H9 (cell line): ENCODE measurements at places on chromosomes 6 and 20. TPM values are rescaled to one million over a fixed set of nuclear protein-coding genes. Genes with fewer than 3 reads are reported as not detected.
A peak's percentile ranks its signal among the peaks of the same experiment; 100 is the strongest.

GRCh38 chr20:59062081-59062480, 19.5 kb upstream of the PRELID3B start:
- DNase-seq: no peak

GRCh38 chr6:131469130-131469529, 103.9 kb upstream of the ARG1 start:
- DNase-seq: no peak

GRCh38 chr6:44034391-44034861, 92.8 kb downstream of the MRPL14 start:
- no peak for DNase-seq

- no peak for DNase-seq
Observed at GRCh38 chr20:10063482-10063881, 28.7 kb downstream of the ANKEF1 start.

DNA sequence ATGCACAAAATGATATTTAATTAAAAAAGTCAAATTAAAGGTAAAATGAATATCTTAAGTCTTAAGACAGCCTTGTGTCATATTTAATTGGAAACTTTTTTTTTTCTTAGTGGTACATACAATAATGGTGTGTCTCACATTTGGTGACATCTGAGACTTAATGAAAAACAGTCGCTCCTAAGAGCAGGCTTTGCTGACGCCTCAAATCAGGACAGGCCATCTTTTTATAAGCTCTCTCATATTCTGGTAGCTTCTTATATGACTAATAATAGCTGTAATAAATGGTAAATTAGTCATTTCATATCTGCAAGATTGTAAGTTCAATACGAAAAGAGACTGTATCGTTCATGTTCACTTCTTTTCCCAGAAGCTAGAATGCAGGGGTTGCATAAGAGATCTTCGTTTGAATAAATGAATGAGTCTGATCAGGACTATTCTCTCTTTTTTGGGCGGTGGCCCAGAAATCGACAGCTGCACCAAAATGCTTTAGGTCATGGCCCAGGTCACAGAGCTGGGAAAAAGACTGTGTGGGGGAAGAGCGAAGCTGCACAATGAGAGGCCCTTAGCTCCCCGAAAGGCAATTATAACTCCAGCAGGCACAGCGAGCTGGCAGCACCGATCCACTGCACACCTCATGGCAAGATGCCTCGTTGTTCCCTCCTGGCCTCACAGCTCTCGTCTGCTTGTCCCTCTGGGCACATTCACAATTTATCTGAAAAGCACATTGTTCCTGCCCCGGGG, 69.4 kb downstream of the NRN1 start:
- DNase-seq: no peak

DNA sequence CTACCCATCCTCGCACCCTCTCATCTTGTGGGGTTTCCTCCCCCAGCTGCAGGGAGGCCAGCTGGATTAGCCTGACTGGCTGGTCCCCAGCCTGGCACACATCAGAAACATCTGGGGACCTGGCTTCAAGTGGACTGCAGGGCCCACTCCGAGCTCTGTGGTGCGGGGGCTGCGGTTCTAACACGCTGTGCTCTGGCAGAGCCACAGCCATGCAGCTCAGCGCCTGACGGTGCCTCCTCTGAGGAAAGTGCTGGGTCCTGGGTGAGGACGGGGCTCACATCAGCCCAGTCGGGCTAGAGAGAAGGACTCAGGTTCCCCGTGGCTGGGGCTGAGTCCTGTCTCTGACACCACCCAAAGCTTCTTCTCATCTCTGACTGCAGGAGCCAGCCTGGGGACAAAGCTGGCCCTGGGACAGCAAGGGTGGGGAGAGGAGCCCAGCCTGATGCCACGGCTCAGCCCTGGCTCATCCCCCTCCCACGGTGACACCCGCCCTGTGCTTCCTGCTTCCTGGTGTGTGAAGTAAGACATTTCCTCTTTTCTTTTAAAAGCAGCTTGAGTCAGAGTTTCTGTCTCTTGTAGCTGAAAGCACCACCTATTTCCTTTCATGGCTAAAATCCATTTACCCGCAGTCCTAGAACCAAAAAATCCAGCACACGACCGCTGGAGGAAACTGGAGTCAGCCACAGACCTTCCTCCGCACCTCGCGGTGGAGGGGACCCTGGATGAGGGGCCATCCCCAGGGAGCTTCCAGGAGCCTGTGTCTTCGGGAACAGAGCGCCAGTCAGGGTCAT, 127.4 kb upstream of the AFDN start:
- no peak for DNase-seq

GRCh38 chr6:52049252-52050050, 38.0 kb downstream of the PKHD1 start:
- DNase-seq: no peak

DNA sequence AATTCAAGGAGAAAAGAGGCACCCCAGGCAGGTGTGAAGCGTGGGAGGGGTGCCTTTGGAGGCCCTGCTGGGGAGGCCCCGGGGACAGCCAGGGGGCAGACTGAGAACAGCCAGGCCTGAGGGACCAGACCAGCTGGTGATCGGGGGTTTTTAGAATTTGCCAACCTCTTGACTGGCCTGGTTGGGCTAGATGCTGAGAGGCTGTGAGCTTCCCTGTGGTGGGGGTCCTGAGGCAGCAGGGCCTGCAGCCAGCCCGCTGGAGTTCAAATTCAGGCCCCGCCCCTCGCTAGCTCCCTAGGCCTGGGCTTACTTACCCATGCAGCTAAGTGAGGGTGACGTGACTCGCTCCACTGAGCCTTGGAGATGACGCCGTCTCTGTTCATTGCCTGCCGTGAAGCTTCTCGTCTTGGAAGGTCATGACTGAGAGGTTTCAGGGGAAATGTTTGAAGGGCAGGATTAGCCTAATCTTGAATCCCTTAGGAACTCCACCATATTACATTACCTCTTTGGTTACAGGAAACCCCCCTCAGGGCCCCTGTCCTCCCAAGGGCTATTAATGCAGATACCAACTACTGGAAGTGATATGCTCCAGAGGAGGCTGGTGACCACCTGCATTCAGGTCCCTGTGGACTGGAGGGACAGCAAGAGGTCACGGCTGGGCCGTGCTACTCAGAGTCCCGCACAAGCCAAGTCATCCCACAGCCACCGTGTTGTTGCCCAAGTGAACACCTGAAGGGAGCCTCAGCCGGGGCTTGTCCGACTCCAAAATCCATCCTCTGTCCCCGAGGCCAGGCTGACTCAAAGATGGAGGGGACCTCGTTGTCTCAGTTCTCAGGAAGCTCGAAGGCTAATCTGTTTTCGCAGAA, 73.9 kb upstream of the DUSP22 start:
- DNase-seq: no peak

DNA sequence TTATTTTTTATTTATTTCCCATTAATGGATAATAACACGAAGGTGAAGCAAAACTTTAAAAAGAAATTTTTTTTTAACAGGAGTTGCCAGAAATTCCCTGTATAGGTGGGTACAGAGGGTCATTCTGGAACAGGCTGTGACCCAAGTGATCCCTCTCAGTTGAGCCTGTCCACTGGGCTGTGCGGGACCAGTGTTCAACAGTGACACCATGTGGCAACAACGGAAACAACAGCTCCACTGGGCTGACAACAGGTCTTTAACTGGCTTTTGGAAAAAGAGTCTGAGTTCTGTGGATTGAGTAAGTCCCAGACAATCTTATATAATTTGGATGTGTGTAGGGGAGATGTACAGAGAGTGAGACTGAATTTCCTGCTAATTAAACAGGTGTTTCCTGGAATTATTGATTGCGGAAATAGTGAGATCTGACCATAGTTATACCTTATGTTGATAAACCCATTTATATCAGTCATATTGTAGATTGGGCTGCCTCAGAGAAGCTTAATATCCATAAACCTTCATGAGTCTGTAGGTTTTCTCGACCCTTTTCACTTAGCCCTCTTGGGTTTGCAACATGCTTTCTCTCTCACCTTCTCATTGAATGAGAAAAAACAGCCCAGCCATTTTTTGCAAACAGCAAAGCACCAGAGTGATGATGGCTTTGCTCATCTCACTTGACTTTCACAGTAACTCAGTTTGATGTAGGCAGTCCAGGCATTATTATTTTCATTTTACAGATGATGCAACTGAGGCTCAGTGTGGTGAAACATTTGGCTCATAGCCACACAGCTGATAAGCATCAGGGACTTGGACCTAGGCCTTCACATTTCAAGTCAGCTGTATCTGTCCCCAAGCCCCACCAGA, 17.5 kb downstream of the KIAA1755 start:
- peak; percentile 44 for DNase-seq

- no peak for DNase-seq
Observed at GRCh38 chr20:15056246-15056645, 718.8 kb upstream of the FLRT3 start.

GRCh38 chr6:111631903-111632460, 26.3 kb upstream of the TRAF3IP2 start:
- peak; percentile 66 for DNase-seq

GRCh38 chr20:41034239-41034638, 5.6 kb downstream of the TOP1 start:
- no peak for DNase-seq

- no peak for DNase-seq
Observed at GRCh38 chr6:47203938-47204611, 105.6 kb downstream of the TNFRSF21 start.

DNA sequence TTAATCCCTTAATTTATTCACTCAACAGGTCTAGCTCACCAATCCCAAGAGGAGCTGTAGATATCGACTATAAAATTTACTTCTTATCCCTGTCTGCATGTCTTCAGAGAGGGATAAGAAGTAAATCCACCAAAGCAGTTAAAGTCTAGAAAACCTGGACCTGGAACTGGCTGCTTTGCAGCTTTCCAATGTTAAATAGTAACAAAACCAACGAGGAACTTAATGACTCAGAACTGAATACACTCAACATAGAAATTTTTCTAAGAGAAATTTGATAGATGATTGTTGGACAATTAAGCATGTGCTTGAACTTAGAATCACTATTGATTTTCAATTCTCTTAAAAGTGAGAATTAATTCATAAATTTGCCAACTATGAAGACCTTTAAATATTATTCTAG, 11.5 kb upstream of the TMEM244 start:
- no peak for DNase-seq

DNA sequence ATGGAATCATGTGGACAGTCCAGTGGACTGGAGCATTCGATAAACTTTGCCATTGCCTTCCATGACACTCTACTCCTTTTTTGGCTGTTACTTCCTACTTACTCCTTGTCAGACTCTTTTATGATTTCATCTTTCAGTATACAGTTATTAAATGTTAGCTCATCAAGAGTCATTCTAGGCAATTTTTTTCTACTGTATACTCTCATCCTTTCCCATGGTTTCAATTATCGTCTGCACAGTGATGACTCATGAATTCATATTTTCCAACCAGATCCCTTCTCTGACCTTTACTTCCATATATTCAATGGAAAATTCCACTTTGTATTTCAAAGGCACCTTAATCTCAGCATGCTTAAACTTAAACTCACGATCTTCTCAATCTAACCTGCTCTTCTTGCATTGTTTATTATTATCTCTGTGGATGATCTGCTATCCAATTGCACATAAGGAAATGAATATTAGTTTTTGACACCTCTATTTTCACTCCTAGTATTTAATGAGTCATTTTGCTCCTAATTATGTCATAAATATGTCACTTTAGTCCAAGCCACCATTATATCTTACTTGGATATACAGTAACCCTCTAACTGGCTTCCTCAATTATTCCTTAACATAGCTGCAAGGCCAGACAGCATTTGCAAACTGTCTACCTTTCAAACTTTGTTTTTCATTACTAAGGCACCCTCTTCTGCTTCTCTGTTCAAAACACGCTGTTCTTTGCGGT, 427.5 kb downstream of the PHF3 start:
- no peak for DNase-seq

DNA sequence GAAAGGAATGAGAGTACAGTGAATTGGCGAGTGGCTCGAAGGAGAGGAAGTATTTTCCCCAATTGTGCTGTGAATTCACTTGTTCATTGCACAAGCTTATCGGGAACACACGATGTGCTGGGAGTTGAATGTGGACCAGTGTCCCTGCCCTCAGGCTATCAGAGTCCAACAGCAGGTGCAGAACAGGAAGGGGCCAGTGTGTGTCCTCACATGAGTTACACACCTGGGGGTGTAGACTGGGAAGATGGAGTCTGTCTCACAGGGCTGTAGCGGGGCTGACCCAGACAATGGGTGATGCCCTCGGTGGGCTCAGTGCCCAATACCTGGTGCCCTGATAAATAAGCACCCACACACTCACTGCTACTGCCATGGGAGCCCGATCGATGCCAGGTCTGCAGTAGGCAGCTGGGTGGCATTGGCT, 14.4 kb downstream of the DUSP22 start:
- no peak for DNase-seq

DNA sequence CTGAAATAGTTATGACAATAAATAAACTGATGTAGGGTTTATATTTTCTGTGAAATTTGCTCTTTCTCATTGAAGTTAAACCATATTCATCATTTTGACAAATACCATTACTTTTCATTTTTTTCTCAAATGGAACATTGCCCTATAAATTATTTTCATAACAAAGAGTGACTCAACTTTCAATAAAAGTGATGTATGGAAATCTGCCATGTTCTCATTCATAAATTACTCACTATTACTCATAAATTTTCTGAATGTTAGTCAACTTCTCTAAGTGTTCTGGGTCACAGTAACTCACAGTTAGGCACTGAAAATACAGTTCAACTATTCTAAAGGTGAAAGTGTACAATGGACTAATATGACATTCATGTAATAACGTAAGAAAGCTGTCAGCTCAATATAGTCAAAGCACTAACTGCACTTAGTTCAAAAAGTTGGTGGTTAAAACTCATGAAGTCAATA, 19.0 kb upstream of the STX11 start:
- no peak for DNase-seq

GRCh38 chr20:35702051-35702823, 3.0 kb downstream of the ROMO1 start:
- DNase-seq: no peak

DNA sequence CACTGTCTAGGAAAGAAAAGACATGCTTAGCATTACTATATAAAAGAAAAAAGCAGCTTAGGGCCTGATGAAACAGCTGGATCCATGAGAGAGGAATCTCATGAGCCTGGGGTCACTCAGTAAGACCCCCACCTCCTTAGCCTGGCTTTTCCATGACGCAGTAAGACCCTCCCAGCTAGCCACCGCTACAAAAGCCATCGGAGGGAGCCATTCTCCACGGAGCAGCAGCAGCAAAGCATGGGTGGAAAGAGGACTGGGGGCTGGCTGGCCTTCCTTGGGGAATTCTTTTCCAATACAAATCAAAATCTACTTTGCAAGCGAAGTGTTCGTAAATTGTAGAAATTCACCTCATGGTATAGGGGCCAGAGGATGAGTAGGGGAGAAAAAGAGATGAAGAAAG, 91.8 kb downstream of the SOD2 start:
- no peak for DNase-seq

Gene ANKEF1
- 8.3 and 9.7 TPM in 2 replicates for total RNA-seq

Gene ENPP4
- total RNA-seq: 2.9 and 3.2 TPM in 2 replicates

Gene TP53INP2
- total RNA-seq: 8.0 TPM in 2 replicates

Gene NNAT
- 42.5 and 43.1 TPM in 2 replicates for total RNA-seq

Gene EYA4
- 0.26 TPM in 1 of 2 replicates, not detected in the other for total RNA-seq

Gene RUNX2
- total RNA-seq: 0.15 and 0.26 TPM in 2 replicates

Gene PRSS35
- 1.4 and 1.7 TPM in 2 replicates for total RNA-seq

Gene TUBE1
- 11.6 and 12.9 TPM in 2 replicates for total RNA-seq

Gene TCF21
- total RNA-seq: not detected in 2 replicates

Gene TPD52L1
- 6.6 and 6.9 TPM in 2 replicates for total RNA-seq

Gene ZNF334
- total RNA-seq: 17.2 and 19.5 TPM in 2 replicates
